Neuronal stem cell (in vitro differentiated cells): ENCODE measurements at places on chromosomes 13 and 19.

- no peak overlapping the region for H3K27ac ChIP-seq
- H3K36me3 ChIP-seq = peaks cover 51% of the 10 kb centered on the region
- no peak overlapping the region for H3K4me3 ChIP-seq
- no peaks in the 10 kb centered on the region for H3K27me3 ChIP-seq
- no peak for DNase-seq
Observed at GRCh38 chr19:34426096-34426661, 2.0 kb upstream of the UBA2 start.

DNA sequence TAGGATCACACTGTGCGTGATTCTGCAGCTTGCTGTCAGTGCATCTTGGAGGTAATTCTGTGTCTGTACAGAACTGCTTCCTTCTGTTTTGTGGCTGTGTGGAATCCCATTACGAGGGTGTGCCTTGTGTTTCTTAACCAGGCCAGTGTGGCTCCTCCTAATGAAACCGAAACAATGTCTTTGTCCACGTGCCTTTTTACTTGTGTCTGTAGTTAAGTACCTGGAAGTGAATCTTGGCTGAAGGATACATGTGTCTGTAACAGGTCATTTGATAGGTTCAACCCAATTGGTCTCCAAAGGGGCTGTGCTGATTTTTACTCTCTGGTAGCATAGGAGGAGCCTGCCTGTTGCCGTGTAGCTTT, 13.1 kb downstream of the NOP53 start:
- no peaks in the 10 kb centered on the region for H3K4me1 ChIP-seq
- peaks cover 57% of the 10 kb centered on the region for H3K36me3 ChIP-seq
- H3K27ac ChIP-seq = no peak overlapping the region
- no peak overlapping the region for H3K4me3 ChIP-seq
- no peak for DNase-seq

- no peak overlapping the region for H3K27ac ChIP-seq
- no peaks in the 10 kb centered on the region for H3K27me3 ChIP-seq
- peak; percentile 61 for DNase-seq
- H3K4me3 ChIP-seq = no peak overlapping the region
Observed at GRCh38 chr13:110116072-110116487, 190.9 kb downstream of the COL4A1 start.

- no peaks in the 10 kb centered on the region for H3K27me3 ChIP-seq
- no peak for DNase-seq
- peak overlapping the region; percentile 93 for H3K4me3 ChIP-seq
Observed at GRCh38 chr13:114235697-114236096, 1.0 kb downstream of the CDC16 start.

DNA sequence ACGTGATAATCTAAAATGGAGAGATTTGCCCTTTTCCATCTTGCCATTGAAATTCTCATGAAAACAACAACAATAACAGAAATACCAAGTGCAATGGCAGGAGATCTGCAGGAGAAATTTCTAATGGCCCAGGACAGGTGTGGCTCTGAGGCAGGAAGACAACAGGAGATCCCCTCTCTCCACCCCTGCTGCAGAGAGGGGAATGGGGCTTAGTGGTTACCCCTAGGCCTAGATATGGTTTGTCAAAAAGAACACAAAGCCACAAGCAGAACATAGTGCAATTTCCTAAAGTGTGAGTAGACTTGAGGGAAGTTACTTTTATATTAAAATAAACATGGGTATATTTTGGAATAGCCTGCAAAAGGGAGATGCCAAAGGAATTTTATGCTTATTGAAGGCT, 369.5 kb downstream of the KCNRG start:
- DNase-seq = no peak
- H3K4me1 ChIP-seq = peaks cover 1% of the 10 kb centered on the region
- H3K4me3 ChIP-seq = no peak overlapping the region
- no peak overlapping the region for H3K27ac ChIP-seq

GRCh38 chr13:96299235-96299634, 209.3 kb downstream of the HS6ST3 start:
- no peaks in the 10 kb centered on the region for H3K4me1 ChIP-seq
- no peak overlapping the region for H3K27ac ChIP-seq
- DNase-seq = no peak

DNA sequence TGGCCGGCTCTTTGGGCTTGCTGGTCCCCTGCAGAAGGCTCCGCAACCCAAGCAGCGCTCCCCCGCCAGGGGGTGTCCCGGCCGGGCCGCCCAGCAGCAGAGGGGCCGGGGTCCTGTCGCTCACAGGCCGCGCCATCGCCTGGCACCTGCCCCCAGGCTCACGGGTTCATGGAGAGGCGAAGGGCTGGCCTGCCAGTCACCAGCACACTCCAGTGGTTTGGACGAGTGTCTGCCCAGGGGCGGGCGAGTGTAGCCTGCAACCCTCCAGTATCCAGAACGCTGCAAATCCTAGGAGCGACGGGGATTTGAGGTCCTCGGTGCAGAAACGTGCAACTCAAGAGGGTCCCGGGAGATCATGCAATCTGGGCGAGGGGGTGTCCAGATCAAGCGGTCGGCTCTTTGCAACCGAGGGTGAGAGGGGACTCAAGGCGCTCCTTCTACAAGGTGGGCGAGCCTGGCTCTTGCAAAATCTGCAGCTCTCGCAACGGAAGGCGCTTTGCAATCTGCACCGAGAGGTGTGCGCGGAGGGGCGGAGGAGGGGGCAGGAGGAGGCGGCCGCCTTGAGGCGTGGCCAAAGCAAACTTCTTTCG, at the start of gene DBP:
Gene DBP (minus strand): TSS at position 521 of the 590 bp plus-strand sequence. CDS start 385 bp downstream, at position 136.
- peaks cover 20% of the 10 kb centered on the region for H3K4me1 ChIP-seq
- peak within 1 kb of the TSS; percentile 89 for H3K27ac ChIP-seq
- DNase-seq = no peak

- no peak overlapping the region for H3K27ac ChIP-seq
- H3K36me3 ChIP-seq = peaks cover 1% of the 10 kb centered on the region
- H3K27me3 ChIP-seq = no peaks in the 10 kb centered on the region
- no peak overlapping the region for H3K4me3 ChIP-seq
- DNase-seq = no peak
Observed at GRCh38 chr13:45299194-45299593, 41.8 kb downstream of the TPT1 start.

- no peak for DNase-seq
- no peaks in the 10 kb centered on the region for H3K27me3 ChIP-seq
- no peak overlapping the region for H3K4me3 ChIP-seq
- no peak overlapping the region for H3K27ac ChIP-seq
Observed at GRCh38 chr13:32454886-32455593, 27.1 kb upstream of the N4BP2L1 start.

- H3K4me1 ChIP-seq = peaks cover 11% of the 10 kb centered on the region
- no peak overlapping the region for H3K27ac ChIP-seq
- H3K36me3 ChIP-seq = no peaks in the 10 kb centered on the region
- no peak for DNase-seq
Observed at GRCh38 chr19:37964109-37964508, 57.1 kb downstream of the SIPA1L3 start.

DNA sequence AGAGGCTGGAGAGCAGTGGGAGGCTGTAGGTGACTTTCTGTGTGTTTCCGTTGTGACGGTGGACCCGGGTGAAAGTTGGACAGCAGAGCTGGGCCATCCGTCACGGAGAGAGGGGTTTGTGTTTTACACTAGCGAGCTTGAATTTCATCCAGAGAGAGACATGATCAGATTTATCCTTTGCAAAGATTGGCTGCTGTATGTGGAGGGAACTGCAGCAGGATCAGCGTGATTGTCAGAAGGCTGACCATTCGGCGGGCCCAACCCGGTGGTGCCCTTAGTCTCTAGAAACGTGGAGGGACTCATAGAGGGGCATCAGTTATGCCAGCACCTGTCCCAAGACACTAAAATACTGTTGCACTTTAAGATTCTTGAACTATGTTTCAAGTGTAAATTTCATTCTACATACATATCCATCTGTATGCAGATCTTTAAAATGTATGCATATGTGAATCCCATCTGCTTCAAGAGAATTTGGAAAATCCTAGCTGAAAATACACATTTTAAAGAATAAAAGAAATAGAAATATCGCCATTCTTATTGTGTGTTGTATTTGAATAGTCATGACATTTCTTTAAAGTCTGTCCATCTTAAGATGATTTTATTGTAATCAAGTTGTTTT, 7.0 kb downstream of the FAM124A start:
- H3K4me1 ChIP-seq = peaks cover 8% of the 10 kb centered on the region
- DNase-seq = no peak
- peaks cover 7% of the 10 kb centered on the region for H3K36me3 ChIP-seq
- no peak overlapping the region for H3K4me3 ChIP-seq
- peaks cover 2% of the 10 kb centered on the region for H3K27me3 ChIP-seq
